ENCODE measurements at places on chromosomes 11 and 22.

GRCh38 chr11:19218216-19218615 is 16.4 kb upstream of the CSRP3 start:
- no peak for DNase-seq

DNA sequence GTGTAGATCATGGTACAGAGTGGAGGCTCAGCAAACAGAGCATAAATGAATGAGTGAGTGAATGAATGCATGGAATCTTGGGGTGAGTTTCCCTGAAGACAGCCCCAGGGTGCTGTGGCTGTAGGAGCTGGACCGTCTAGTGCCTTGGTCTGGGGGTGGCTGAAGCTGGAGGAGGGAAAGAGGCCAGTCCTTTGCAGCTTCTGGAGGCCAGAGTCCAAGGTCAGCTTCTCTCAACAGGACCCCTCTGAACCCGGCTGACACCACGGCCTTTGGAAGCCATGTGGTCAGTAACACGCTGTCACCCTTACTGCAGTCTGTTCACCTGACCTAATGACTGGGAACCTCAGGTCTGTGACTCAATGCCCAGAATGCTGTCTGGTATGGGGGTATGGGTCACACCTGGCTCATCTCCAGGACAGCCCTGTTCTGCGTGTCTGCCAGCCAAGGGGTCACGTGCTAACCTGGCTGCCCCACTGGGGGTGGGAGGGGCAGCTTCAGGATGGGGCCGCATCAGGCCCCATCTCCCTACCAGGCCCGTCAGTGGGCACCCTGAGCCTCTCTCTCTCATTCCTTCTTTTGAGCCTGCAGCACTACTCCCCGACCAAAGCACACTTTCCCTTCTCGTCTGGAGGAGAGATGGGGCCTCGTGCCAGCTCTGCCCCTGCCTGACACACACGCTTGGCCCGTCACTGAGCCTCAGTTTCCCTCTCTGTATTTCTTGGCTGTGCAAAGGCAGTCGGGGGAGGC is 24.1 kb upstream of the CHKA start:
- DNase-seq: no peak

- no peak for DNase-seq
Measured at GRCh38 chr11:118877487-118878162, 6.1 kb upstream of the CXCR5 start.

- DNase-seq: peak; percentile 73
Measured at GRCh38 chr22:32660292-32660691, 141.2 kb upstream of the TIMP3 start.

- DNase-seq: no peak
Measured at GRCh38 chr11:123080015-123080414, 18.1 kb upstream of the HSPA8 start.

- no peak for DNase-seq
Measured at GRCh38 chr22:44068422-44069191, 44.5 kb downstream of the PARVB start.

DNA sequence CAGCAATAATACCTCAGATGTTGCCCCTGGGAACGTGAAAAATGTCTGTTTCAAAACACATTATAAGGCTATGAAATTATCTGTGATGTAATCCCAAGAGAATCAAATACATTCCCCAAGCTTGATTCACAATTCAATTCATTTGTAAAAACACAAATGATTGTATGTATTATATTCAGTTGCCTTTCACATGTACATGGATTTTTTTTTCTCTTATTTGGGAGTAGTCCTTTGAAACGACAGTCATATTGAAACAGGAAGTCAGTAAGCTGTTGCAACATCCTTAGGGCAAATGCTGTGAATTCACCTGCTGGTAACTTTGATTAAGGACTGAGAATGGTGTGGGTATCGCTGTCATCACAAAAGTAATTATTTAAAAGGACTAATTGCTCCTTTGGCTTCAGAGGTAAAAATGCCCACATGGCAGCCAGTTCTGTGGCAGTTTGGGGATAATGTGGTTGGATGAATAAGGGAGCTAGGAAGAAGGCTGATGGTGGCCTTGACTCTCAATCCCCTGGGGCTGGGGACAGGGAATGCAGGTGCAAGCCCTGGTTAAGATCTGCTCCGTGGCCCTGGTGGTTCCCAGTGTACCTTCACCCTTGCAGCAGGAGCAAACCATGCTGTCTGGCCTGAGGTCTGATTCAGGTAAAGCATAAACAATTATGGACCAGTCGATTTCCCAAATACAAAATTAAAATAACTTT is 13.2 kb downstream of the EHF start:
- DNase-seq: peak; percentile 21

GRCh38 chr11:46450846-46451477 is 59.4 kb upstream of the CHRM4 start:
- DNase-seq: peak; percentile 28

DNA sequence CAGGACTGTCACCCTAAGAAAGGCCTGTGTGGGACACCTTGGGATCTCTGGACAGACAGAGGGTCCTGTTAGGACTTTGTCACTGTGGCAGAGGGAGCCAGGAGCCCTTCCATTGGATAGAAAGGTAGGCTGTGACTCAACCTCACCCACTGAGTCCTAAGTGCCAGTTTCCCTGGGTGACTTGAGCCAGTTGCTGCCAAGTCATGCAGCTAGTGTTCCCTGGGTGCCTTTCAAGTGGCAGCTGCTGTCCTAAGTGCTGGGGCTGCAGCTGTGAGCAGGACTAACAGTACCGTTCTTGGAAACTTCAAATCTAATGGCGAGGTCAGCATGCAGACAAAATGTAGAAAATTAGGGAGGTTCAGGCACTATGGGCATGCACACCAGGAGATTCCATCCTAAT is 393.7 kb downstream of the TMEM135 start:
- DNase-seq: no peak

GRCh38 chr11:114433376-114433775 is 5.9 kb upstream of the REXO2 start:
- no peak for DNase-seq

- no peak for DNase-seq
Measured at GRCh38 chr11:11709447-11710239, 87.8 kb upstream of the GALNT18 start.

DNA sequence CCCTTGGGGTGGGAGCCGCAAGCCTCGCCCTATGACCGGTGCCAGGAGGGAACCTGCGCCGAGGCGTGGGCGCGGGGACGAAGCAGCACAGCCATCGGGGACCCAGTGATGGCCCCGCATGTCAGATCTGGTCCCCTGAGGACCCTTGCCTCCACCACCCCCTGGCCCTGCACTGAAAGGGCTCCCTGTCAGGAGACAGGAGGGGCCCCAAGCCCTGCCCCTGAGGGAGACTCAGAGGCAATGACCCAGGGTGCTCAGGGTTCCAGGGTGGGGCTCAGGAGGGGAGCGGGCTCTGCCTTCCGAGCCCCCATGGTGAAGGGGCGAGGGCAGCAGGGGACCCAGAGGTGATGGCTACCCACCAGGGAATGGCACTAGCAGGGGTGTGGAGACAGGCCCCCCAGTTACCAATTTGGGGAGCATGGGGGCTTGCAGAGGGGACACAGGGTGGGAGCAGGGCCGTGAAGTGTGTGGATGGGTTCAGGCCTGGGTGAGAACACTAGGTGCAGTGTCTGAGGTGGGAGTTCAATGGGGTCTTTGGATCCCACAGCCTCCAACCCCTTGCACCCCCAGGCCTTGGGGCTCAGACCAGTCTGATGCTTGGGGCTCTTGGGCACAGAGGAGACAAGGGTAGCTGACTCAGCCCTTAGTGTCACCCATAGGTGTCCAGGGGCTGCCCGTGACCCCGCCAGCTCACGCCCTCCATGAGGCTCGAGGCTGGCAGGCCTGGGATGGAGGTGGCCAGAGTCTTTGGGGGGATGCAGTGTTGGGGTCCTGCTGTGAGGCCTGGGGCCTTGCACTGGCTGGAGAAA is 499 bp downstream of the LRRC56 start:
- no peak for DNase-seq

DNA sequence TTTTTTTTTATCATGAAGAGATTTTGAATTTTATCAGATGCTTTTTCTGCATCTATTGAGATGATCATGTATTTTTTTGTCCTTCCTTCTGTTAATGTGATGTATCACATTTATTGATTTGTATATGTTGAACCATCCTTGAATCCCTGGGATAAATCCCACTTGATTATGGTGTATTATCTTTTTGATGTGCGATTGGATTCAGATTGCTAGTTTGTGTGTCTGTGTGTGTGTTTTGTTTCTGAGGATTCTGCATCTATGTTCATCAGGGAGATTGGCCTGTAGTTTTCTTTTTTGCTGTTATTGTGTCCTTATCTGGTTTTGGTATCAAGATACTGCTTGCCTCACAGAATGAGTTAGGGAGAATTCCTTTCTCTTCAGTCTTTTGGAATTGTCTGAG is 52.6 kb downstream of the KCNQ1OT1 start:
- no peak for DNase-seq

- no peak for DNase-seq
Measured at GRCh38 chr11:93278976-93279375, 51.6 kb upstream of the DEUP1 start.

DNA sequence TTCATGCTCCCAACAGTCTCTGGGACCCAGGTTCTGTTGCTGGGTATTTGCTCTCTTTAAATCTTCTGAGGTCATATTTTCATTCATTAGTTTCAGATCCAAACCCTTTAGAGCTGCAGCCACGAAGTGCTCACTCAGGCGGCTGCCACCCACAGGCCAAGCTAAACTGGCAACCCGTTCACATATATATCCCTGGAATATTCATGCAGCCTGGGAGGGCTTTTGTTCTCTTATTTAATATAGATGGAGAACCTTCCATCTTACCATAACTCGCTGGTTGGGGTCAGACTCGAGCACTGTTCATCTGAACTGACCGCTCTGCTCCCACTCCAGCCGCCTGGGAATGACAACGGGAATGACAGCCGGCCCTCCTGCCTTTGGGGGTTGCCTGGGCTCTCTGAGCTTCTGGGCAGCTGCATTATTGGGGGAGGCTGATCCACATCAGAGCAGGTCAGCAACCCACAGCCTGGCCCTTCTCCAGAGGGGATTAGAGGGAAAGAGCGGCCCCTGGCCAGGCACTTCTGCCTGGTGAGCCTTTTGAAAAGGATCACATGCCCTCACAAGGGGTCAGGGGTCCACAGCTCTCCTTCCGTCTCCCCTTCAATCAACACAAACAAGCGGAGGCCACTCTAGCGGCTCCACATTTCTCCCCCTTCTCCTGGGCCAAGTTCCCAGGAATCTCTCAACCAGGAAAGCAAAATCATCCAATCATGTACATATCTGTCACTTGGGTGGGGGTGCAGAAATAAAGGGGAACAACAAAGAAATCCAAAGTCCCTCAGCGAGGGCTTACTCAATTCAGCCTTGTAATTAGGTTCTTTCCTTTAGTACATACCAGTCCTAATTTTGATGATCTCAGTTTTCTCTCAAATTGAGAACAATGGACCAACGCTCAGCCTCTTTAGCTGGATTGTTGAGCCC is 11.8 kb downstream of the TMEM184B start:
- DNase-seq: peak; percentile 43

DNA sequence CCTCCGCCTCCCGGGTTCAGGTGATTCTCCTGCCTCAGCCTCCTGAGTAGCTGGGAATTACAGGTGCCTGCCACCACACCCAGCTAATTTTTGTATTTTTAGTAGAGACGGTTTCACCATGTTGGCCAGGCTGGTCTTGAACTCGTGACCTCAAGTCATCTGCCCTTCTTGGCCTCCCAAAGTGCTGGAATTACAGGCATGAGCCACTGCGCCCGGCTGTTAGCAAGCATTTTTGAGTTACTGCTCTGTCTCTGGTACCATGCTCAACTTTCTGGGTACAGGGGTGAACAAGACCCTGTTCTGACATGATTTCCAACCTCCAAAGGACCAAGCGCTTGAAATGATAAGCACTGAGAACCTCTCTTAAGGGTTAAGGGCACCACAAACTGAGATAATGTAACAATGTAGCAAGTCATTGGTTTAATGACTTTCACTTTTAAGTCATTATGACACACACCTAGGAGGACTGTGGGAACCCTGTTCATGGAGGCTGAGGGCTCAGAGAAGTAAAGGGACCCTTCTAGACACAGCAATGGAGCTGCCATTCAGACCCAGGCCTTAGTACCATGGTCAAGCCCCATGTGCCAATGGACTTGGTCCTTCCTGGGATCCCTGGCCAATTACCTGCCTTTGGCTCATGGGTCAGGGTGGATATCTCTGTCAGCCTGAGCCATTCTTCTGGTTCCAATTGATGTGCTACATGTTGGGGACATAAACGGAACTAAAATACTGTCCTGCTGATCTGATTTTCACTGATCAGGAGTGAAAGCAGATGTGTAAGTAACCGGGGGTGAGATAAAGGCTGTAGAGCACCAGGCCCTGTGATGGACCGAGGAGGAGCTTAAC is 11.6 kb downstream of the SLC3A2 start:
- DNase-seq: no peak

DNA sequence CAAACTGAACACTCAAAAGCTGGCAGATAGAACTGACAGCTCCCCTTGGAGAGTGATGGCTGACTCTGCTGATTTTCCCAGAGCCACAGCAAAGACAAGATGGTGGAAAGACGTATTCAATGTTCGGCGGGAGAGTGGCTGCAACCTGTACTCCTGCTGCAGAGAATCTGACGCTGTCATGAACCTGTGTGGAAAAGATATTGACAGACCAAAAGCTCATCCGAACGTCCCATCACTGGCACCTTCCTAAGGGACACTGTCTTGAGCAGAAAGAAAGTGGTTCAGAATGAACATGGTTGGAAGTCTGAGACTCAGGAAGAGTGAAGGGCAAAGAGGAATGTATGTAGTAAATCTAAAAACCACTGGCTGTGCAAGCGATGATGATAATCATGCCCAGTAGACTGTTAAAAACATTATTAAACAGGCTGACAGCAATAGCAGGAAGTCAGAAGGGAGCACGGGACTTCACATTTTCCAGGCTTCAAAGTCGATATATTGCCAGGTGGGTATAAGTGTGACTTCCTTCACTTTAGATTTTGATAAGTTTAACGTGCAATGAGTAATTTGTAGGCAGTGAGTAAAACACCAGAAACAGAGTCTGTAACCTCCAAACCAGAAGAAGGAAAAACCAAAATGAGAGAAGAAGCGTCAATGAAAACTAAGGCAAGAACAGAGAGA is 6.2 kb upstream of the IL17REL start:
- no peak for DNase-seq

DNA sequence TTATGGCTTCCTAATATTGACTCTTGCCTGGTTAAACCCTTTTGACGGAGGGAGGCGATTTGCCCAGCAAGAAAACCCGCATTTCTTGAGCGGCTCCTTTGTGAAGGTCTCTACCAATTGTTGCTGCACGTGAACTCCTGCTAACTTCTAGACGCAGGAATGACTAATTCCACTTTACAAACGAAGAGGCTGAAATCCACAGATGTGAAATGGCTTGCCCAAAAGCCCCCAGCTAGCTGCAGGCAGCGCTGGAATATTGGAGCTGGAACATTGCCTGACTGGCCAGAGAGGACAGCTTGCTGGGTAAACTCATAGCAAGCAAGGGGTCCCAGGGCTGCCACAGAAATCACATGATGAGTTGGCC is 542 bp downstream of the GCAT start:
- DNase-seq: no peak

DNA sequence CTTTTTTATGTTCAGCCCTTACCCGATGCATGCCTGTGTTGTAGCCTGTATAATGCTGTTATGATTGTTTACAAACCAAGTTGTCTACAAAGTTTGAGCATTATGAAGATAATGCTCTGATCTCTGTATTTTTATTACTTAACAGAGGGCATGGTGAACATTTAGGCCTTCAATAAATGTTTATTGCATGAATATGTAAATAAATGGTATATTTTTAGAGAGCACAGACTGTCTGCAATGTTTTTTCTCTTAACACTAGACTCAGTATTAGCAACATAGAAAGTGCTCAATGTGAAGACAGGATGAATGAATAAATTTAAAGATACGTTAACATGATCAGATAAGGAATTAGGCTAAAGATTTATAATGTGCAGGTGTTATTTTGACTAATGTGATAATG is 130.9 kb downstream of the UVRAG start:
- no peak for DNase-seq

Measured in AG20443 (cell line).